ENCODE measurements at places on chromosomes 16 and 17.

- no peak for DNase-seq
Observed at GRCh38 chr16:72458035-72458434, 286.1 kb upstream of the PMFBP1 start.

DNA sequence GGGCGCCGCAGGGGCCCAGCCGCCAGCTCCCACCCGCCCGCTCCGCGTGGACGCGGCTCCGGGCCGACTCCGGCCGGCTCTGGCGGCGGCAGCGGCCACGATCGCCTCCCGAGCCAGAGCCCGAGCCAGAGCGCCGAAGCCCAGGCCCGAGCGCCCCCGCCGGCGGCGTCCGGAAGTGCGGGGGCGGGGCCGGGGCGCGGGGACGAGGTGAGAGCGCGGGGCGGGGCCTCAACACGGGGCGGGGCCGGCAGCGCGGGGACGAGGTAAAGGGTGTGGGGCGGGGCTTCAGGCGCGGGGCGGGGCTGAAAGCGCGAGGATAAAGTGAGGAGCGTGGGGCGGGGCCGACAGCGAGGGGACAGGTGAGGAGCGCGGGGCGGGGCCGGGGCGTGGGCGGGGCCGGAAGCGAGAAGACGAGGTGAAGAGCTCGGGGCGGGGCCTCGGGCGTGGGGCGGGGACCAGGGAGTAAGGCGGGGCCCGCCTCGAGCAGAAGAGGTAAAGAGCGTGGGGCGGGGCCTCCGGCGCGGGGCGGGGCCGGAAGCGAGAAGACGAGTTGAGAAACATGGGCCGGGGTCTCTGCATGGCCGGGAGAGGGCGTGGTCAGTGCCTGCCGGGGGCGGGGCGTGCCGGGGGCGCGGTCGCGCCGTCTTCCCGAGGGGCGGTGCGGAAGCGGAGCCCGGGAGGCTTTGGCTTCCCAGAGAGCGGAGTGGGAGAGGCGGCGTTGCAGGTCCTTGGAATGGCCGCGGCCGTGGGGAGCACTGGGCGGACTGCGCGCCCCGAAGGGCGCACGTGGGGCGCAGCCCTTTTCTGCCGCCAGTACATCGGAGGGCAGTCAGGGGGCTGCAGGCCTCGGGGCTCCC lies at the start of gene AXIN1:
Gene AXIN1, minus strand, starts transcription at position 177 of the 857 bp plus-strand sequence. CDS start 5,698 bp downstream, outside the sequence.
- DNase-seq: peak; percentile 75

DNA sequence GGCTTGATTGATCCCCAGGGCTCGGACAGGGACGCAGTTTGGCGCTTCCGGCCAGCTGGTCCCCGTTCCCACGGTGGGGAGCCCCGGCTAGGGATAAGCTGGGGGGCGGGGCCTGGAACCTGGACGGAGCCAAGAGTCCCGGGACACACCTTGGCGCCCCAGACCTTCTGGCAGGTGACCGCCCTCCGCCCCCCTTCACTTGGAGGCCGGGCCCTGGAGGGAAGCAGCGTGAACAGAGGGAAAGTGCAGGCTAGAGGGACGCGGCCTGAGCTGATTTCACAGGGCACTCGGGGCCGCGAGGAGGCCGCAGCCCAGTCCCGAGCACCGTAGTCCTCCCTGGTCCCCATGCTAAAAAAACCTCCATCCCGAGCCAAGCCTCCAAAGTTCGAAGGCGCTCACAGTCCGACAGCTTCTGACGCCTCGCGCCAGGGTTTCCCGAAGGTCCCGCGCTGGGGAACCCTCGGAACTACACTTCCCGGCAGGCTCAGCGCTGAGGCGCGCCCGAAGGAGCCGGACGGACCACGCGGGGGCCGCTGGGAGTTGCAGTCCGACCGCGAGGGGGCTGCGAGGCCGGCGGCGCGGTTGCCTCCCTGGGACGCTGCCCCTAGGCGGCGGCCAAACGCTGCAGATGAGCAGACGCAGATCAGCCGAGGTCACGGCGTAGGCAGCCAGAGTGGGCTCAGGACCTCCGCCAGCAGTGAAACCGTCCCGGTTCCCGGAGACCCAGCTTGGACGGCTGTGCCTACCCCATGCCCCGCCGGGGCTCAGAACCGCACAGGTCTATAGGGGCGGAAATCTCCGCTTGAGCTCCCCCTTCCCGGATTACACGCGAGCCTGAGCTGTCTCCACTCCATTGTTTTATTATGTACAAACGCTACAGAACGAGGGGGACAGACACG lies at the start of gene TBX6:
Gene TBX6, minus strand, starts transcription at position 451 of the 899 bp plus-strand sequence. CDS start 731 bp downstream, outside the sequence.
- DNase-seq: peak; percentile 75

GRCh38 chr17:64491994-64492393 lies 4.9 kb downstream of the POLG2 start:
- DNase-seq: no peak

Data from GM04504 (cell line).